Brain microvascular endothelial cell (primary cell): ENCODE measurements at places on chromosomes 7 and 10.
A peak's percentile ranks its signal among the peaks of the same experiment; 100 is the strongest.

DNA sequence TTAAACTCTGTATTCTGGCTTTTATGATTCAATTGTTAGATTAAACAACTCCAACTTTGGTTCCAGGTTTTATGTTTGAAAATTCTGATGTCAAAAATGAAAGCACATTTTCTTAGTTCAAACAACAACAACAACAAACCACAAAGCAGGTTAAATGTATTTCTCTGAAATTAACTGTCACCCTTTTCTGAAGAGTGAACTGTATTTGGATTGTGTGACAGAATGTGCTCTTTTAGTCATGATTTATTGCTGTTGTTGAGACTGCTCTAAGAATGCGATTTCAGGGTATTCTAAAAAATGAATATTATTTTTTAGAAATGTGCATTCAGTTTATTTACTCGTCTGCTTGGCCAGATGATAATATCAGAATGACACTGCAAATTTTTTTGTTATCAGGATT lies 144.1 kb downstream of the GNAI1 start:
- DNase-seq: no peak

DNA sequence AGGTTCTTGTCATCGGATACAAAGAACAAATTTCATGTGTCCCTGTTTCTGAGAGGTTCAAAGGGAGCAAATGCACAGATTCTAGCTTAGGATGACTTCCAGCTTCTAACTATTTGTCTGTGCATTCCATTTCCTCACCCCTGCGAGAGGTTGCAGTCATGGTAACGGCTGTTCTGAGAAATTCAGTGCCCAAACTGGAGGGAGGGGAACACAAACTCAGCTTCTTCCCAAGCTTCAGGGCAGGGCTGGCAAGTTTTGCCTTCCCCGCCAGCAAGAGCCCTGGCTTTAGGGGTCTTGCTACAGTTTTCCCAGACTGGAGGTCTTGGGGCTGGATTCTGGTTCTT lies 11.1 kb downstream of the FAS start:
- DNase-seq: peak; percentile 14

GRCh38 chr7:134640842-134641715 lies 5.6 kb upstream of the BPGM start:
- DNase-seq: no peak

DNA sequence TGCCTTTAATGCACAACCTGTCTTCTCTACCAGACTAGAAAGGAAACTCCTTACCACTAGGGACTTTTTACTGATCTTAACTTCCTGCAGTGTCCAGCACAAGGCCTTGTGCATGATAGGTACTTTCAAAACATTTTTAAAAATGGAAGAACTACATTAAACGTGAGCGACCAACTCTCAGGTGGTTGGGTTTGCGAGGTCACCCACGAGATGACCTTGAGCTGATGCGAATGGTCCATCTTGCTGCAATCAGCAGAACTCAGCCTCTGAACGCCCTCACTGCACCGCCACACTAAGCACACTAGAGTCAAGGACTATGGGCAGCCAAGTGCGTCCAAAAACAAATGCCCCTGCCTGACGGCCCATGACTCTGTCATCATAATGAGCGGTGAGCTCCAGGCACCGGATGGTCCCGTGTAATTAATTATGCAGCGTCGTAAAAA lies 34.9 kb upstream of the PTF1A start:
- DNase-seq: no peak

DNA sequence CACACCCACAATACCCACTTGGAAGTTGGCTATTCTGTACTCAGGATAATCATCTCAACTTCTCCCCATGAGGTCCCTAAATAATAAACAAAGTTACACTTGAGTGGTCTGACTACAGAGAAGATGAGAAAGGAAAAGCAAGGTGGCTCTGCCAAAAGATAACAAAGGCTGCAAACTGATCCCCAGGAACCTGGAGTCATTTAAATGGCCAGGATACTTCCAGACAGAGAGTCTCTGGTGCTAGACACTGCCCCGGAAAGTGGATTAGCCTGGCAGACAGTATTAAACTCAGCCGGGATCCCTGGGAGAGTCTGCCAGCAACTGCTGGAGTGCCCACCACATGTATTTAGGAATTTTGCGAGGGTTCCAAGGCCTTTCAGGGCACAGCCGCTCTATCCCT lies 93.7 kb downstream of the DGKI start:
- DNase-seq: no peak

DNA sequence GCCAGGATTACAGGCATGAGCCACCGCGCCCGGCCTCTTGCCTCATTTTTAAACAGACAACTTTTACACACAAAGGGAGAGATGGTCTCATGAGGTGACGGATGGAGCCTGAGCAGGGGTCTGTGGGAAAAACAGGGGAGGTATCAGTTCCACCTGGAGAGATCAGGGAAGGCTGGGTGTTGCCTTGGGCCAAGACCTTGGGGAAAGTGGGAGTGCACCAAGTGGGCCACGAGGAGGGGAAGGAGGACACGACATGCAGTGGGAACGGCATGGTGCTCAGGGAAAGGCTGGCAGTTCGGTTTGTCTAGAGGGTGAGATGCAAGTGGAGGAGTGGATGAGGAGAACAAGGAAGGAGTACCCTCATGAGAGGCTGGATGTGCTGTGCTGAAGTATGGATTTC lies 8.9 kb upstream of the ZNF777 start:
- DNase-seq: no peak

GRCh38 chr10:78688901-78689583 lies 379.7 kb upstream of the ZMIZ1 start:
- DNase-seq: no peak

DNA sequence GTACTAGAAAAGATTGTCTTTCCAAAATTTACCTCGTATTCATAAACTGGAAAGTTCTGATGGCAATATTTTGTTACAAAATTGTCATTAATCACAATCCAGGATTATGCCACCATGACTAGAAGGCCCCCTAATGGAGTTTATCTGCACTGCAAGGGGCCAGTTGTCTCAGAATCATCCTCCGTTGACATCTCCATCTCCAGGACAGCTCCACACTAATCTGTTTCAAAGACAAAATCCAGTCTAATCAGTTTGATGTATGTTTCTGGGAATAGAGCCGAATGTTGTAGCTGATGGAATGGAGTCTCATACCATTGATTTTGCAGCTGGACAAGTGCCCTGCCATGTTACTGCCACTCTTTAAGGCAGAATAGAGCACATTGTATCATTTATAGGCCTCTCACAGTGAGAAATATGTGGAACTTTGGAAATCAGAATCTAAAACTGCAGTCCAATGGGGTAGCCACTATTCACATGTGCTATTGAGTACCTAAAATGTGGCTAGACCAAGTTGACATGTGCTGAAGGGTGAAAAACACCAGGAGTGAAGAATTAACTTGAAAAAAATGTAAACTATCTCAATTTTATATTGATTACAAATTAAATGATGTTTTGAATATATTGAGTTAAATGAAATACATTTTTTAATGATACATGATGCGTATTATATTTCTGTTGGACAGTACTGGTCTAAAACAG lies 38.3 kb upstream of the TOMM7 start:
- peak; percentile 43 for DNase-seq

GRCh38 chr10:12844811-12845483 lies 156.6 kb downstream of the CCDC3 start:
- DNase-seq: peak; percentile 86

DNA sequence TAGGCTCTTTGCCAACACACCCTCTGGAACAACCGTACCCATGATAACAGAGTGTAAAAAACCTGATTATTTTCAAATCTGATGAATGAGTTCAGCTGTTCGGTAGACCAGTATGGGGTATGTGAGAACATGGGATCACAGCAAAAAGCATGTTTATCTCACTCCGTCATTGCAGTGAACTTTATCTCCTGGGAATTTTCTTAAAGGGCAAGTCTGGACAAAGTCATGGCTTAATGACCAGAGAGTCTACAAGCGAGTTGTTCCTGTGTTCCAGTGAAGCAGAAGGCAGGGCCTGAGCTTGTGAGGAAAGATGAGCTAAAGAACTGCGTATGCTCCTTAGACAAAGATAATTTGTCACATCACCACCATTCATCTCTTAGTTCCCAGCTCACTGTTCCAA lies 219.7 kb downstream of the TRIL start:
- DNase-seq: no peak

DNA sequence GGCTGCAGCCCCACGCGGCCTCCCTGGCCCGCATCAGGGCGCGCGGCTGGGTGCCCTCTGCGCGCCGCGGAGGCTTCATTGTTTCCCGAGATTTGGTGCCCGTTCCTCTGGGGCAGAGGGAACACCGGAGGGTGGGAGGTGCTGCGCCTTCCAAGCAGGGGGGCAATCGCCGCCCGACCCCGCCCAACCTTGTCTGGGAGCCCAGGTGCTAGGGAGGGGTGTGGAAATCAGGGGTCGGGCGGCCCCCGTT lies 1.0 kb upstream of the NRP1 start:
- no peak for DNase-seq

DNA sequence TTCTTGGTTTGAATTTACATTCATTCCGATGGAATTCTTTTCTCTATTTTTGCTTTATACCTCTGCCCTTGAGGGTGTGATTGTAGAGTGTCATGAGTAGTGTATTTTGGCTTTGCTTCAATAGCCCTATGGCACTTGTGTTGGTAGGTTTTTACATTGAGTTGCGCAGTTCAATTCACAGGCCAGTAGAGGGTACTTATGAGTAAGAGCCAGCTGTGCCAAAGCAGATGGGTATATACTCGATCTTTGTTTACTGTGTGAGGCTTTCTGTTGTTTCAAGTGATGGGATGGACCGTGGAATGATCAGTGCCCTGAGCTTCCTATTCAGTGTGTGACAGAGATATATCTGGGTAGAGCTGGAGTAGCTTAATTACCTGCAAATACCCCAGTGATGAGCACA lies 4.3 kb upstream of the AKR1C3 start:
- peak; percentile 24 for DNase-seq

DNA sequence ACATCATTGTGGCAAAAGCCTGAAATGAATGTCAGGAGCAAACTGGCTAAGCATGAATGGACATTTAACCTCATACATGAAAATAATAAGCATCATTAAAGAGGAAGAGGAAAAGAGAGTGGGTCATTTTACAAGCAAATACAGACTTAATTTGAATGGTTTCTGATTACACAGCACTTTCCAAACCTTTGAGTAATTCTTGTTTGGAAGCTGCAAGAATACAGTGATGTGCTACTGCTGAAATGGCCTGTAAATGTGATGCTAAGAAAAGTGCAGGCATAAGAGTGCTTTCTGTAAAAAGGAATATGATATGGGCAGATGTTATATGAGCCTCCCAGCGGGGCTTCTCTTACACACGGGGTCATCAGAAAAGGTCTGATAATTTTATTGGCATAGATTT lies 30.2 kb downstream of the TAS2R16 start:
- no peak for DNase-seq

- no peak for DNase-seq
Measured at GRCh38 chr10:123651421-123652047, 14.6 kb upstream of the GPR26 start.

DNA sequence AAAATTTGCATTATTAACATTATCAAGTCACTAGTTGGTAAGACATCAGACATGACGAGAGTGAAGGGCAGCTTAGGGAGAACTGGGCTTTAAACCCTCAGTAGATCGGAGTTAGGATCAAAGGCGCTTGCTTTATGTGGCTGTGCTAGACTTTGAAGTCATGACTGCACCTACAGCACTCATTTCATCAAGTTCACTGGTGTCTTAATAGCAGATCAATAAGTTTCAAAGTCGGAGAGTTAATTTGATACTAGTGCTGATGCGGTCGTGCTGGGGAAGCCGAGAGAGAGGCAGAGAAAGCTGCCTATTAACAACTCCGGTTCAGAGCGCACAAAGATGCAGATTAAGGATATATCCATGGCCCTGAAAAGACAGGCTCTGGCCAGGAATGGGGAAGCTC lies 172.9 kb downstream of the TCF7L2 start:
- DNase-seq: no peak

DNA sequence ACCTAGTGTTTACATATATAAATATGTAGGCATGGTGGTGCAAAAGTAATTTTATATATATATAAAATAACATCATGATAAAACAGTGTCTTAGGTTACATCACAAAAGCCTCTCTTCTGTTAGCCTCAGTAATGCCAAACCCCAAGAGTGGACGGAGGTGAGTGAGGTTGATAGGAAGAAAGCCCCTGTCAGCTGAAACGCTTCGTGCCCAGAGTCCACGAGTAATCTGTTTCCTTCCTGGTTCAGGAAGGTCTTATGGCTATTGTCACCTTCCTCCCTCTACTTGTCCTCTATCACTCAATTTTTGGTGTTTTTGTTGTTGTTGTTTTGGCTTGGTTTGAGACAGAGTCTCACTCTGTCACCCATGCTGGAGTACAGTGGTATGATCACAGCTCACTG lies 41.5 kb downstream of the THNSL1 start:
- no peak for DNase-seq

GRCh38 chr10:12975266-12975665 lies 26.2 kb downstream of the CCDC3 start:
- no peak for DNase-seq

GRCh38 chr7:22579961-22580360 lies 80.0 kb upstream of the STEAP1B start:
- DNase-seq: no peak
